ENCODE measurements at places on chromosomes 11 and 22. TPM values are rescaled to one million over a fixed set of nuclear protein-coding genes. Genes with fewer than 3 reads are reported as not detected.

GRCh38 chr22:19855504-19856409 is 1.1 kb upstream of the GNB1L start:
- DNase-seq: no peak
- no peaks in the 10 kb centered on the region for H3K27me3 ChIP-seq
- peaks cover 32% of the 10 kb centered on the region for H3K4me1 ChIP-seq
- peak overlapping the region; percentile 96 for H3K27ac ChIP-seq

GRCh38 chr22:46625113-46625842 is 5.1 kb downstream of the GRAMD4 start:
- H3K4me1 ChIP-seq: peaks cover 37% of the 10 kb centered on the region
- no peaks in the 10 kb centered on the region for H3K27me3 ChIP-seq
- H3K36me3 ChIP-seq: no peaks in the 10 kb centered on the region
- no peak for DNase-seq

- H3K4me1 ChIP-seq: peaks cover 53% of the 10 kb centered on the region
- no peak for DNase-seq
- H3K4me3 ChIP-seq: no peak overlapping the region
- H3K36me3 ChIP-seq: peaks cover 79% of the 10 kb centered on the region
- peak overlapping the region; percentile 44 for H3K27ac ChIP-seq
- no peaks in the 10 kb centered on the region for H3K27me3 ChIP-seq
These were observed 37.4 kb upstream of the ST14 start for GRCh38 chr11:130122141-130122575.

DNA sequence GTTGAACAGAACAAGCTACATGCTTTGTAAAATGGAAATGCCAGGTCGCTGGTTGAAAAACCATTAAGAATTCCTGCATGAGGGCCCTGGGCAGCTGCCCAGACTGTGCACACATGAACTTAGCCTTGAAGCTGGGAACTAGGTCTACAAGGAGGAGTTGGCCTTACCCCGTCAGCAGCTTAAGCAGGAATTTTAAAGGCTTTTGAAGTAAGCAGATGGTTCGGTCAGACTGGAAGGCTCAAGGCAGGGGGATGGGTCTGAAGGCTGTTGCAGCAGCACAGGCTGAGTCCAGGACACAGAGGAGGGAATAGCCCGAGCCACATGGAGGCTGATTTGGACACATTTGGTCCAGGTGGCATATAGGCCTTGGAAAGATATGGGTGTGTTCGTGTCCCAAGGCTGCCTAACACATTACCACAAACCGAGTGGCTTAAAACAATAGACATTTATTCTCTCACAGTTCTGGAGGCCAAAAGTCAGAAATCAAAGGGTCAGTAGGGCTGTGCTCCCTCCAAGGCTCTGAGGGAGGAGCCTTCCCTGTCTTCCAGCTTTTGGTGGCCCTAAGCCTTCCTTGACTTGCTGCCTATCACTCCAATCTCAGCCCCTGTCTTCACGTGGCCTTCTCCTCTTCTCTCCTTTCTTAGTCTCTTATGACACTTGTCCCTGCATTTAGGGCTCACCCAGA is 11.6 kb downstream of the LIF start:
- DNase-seq: no peak
- H3K36me3 ChIP-seq: no peaks in the 10 kb centered on the region
- no peak overlapping the region for H3K27ac ChIP-seq
- no peak overlapping the region for H3K4me3 ChIP-seq

DNA sequence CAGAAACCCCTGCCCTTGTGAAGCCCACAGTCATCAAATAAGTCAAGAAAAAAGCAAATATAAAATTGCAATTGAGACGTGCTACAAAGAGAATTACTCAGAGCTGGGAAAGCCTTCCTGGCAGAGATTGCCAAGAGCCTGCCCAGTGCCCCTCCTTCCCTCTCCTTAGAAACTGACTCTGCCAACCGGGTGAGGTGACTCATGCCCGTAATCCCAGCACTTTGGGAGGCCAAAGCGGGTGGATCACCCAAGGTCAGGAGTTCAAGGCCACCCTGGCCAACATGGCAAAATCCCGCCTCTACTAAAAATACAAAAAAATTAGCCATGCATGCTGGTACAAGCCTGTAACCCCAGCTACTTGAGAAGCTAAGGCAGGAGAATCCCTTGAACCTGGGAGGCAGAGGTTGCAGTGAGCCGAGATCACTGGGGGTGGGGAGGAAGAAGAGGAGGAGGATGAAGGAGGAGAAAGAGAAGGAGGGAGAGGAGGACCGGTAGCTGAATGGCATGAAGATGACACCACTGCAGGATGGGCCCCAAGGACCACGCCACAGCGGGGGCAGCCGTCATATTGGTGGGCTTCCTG is 76.1 kb upstream of the RTL6 start:
- DNase-seq: no peak
- no peaks in the 10 kb centered on the region for H3K36me3 ChIP-seq
- H3K4me3 ChIP-seq: no peak overlapping the region

GRCh38 chr11:69531717-69532088 is 50.2 kb downstream of the LINC01488 start:
- no peaks in the 10 kb centered on the region for H3K36me3 ChIP-seq
- DNase-seq: no peak
- no peak overlapping the region for H3K27ac ChIP-seq
- peaks cover 7% of the 10 kb centered on the region for H3K27me3 ChIP-seq

- H3K27ac ChIP-seq: no peak overlapping the region
- no peaks in the 10 kb centered on the region for H3K36me3 ChIP-seq
- no peak overlapping the region for H3K4me3 ChIP-seq
- H3K4me1 ChIP-seq: no peaks in the 10 kb centered on the region
- DNase-seq: no peak
These were observed 591.4 kb downstream of the ETS1 start for GRCh38 chr11:127995921-127996320.

- H3K36me3 ChIP-seq: no peaks in the 10 kb centered on the region
- no peak overlapping the region for H3K4me3 ChIP-seq
- H3K27ac ChIP-seq: no peak overlapping the region
- H3K4me1 ChIP-seq: peaks cover 24% of the 10 kb centered on the region
- no peaks in the 10 kb centered on the region for H3K27me3 ChIP-seq
These were observed 54.6 kb upstream of the SC5D start for GRCh38 chr11:121237686-121238658.

GRCh38 chr11:63887386-63887999 is 29.5 kb downstream of the RCOR2 start:
- peak overlapping the region; percentile 96 for H3K27ac ChIP-seq
- H3K4me1 ChIP-seq: peaks cover 44% of the 10 kb centered on the region
- H3K36me3 ChIP-seq: peaks cover 4% of the 10 kb centered on the region

- no peak for DNase-seq
- H3K27me3 ChIP-seq: no peaks in the 10 kb centered on the region
- H3K4me3 ChIP-seq: no peak overlapping the region
- H3K27ac ChIP-seq: peak overlapping the region; percentile 60
These were observed 537.7 kb downstream of the MIAT start for GRCh38 chr22:27195094-27195493.

DNA sequence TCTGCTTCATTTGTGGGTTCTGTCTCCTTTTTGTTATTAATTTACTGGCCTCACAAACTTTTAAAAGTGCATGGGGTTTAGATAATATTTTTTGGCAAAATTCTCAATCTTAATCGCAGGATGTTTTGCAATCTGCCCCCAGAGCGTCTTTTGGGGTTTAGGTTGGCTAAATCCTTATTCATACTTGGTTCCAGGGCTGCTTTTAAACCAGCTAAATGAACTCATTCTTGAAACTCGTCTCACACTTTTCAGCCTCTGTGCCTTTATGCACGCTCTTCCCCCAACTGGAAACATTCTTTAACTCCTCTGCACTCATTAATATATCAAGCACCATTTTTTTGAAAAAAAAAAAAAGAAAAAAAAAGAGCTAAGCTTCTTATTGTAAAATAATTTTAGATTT is 131.7 kb downstream of the KIF18A start:
- H3K4me1 ChIP-seq: no peaks in the 10 kb centered on the region
- H3K36me3 ChIP-seq: no peaks in the 10 kb centered on the region
- DNase-seq: no peak
- no peak overlapping the region for H3K4me3 ChIP-seq
- H3K27me3 ChIP-seq: no peaks in the 10 kb centered on the region

DNA sequence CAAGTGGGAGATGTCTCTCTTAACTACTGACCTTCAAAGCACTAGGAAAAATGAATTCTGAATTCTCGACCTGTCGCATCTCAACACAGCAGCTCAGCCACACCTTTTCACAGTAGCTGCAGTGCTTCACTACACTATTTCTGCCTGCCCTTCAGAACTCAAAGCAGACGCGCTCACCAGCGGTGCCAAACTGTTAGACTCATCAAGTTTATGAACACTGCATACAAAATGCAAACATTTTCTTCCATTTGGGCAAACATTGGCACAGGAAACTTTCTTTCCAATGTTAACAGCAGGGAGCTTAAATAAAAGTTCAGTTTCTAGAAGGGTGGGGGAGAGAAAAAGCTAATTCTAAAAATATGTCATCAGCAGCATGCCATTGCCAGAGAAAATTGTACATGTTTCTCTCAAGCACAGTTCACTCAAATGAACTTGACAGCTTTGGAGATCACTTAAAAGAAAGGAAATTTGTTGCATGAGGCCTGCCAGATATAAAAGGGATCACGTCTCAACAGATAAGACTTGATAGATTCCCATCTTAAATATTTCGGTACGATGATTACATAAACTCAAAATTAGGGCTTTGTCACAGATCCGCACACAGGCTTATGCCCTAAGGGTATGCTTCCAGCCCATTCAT is 82.7 kb downstream of the CADM1 start:
- H3K27ac ChIP-seq: no peak overlapping the region
- no peak overlapping the region for H3K4me3 ChIP-seq
- no peak for DNase-seq
- H3K36me3 ChIP-seq: no peaks in the 10 kb centered on the region
- H3K4me1 ChIP-seq: peaks cover 24% of the 10 kb centered on the region
- H3K27me3 ChIP-seq: no peaks in the 10 kb centered on the region

DNA sequence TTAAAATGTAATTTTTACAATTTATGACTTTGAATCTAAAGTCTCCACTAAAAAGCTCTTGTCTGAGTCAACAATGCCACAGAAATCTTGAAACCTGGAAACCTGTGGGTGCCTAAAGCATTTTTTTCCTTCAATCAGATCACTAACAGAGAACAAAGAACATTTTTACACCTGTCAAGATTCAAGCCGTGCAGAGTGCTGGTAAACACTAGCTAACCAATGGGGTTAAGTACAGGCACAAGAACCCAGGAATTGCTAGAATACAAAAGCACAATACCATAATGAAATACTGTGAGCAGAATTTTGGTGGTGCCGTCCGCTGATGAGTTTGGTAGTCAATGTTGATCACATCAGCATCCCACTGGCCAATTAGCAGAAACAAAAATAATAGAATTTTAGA is 380.3 kb upstream of the PITPNB start:
- no peaks in the 10 kb centered on the region for H3K36me3 ChIP-seq
- no peak overlapping the region for H3K4me3 ChIP-seq
- no peaks in the 10 kb centered on the region for H3K27me3 ChIP-seq
- no peak for DNase-seq
- no peaks in the 10 kb centered on the region for H3K4me1 ChIP-seq

DNA sequence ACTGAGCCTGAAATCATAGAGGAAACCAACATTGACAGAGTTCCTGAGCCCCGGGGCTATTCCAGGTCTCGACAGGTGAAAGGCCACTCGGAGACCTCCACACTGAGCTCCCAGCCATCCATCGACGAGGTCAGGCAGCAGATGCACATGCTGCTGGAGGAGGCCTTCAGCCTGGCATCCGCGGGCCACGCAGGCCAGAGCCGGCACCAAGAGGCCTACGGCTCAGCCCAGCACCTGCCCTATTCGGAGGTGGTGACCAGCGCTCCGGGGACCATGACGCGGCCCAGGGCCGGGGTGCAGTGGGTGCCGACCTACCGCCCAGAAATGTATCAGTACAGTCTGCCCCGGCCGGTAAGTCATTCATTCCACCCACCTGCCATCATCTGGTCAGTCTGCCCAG is 54.9 kb downstream of the C11orf91 start:
- no peaks in the 10 kb centered on the region for H3K4me1 ChIP-seq
- DNase-seq: no peak
- H3K27ac ChIP-seq: no peak overlapping the region
- no peaks in the 10 kb centered on the region for H3K36me3 ChIP-seq

DNA sequence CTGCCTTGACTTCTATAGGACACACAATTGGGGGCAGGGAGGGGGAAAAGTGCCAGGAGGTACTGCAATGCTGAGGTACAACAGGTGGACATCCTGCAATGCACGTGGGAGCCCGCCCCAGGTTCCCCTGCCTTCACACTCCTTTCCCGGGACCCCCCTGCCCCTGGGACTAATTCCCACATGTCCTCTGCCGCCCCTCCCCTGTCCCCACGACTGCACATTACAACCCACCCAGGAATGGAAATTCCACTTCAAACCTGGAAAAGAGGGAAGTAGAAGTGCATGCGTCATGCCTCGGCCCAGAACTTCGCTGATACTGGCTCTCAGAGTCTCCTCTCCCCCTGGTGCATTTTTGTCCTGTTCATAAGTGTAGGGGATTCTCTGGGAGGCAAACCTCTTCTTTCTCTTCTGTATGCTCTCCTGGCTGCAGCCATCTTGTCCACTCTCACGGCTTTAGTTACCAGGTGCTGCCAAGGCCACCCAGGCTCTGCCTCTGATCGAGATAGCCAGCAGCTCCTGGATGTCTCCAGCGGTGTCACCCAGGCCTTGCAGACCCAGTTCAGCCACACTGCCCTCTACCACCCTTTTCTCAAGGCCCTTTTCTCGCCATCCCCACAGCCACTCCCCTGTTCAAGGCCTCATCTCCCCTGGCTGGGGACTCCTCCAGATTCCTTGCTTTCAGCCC is 43.7 kb downstream of the GDPD5 start:
- DNase-seq: no peak
- H3K27me3 ChIP-seq: no peaks in the 10 kb centered on the region
- no peak overlapping the region for H3K4me3 ChIP-seq
- no peaks in the 10 kb centered on the region for H3K36me3 ChIP-seq
- H3K4me1 ChIP-seq: peaks cover 3% of the 10 kb centered on the region

DNA sequence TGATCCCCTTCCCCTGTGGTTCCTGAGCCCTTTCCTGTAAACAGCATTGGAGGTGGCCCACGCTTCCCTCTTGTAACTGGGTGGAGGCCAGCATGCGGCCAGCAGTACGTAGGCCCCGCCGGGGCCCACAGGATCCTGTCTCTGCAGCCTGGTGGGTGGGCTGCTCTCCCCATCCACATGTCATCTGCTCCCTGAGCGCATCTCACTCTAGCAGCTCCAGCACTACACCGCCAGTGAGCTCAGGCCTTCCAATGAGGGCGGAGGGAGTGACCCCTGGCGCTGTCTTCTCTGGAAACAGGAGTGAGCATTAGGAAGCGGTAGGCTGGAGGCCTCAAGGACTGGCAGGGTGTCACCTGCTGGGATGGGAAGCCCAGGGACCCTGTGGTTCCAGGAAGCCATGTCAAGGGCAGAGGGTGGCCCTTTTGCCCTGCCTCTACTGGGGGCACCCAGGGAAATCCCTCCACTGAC is 363.9 kb downstream of the TBC1D22A start:
- H3K36me3 ChIP-seq: no peaks in the 10 kb centered on the region
- H3K27me3 ChIP-seq: no peaks in the 10 kb centered on the region
- H3K4me3 ChIP-seq: no peak overlapping the region
- H3K27ac ChIP-seq: no peak overlapping the region
- DNase-seq: no peak

GRCh38 chr11:134358856-134359490 is 27.2 kb downstream of the GLB1L2 start:
- no peak overlapping the region for H3K27ac ChIP-seq
- H3K4me3 ChIP-seq: no peak overlapping the region
- peaks cover 6% of the 10 kb centered on the region for H3K4me1 ChIP-seq
- DNase-seq: no peak
- H3K36me3 ChIP-seq: no peaks in the 10 kb centered on the region

- H3K4me1 ChIP-seq: no peaks in the 10 kb centered on the region
- no peak for DNase-seq
- H3K27ac ChIP-seq: no peak overlapping the region
These were observed 66.9 kb upstream of the TENM4 start for GRCh38 chr11:79507706-79508105.

Gene OAF
- total RNA-seq: 15.9 TPM

Gene ST14
- 160 TPM for total RNA-seq

Gene SCGB1A1
- not detected for total RNA-seq

Gene HBD
- total RNA-seq: not detected

Gene CD6
- 1.7 TPM for total RNA-seq

Gene MEI1
- total RNA-seq: 0.09 TPM

Gene SCGB2A2
- not detected for total RNA-seq

All from esophagus squamous epithelium (tissue), 5 donors.